ENCODE measurements at places on chromosomes 13 and 19.

DNA sequence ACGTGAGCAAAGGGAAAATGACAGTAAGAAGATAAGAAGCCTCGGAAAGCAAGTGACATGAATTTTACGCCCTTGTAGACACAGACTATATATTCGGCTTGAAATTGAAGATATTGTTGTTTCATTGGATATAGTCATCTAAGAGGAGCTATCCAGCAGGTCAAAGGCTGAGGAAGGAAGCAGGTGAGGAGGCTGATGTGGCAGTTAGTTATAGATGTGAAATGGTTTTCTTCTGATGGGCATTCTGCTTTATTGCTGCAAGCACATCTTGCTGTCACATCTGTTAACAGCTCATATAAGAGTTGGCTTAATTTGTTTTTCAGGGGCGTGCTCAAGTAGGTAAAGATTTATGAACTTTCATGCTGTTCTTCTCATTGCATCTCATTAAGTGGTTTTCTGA is 146.1 kb downstream of the KLF5 start:
- DNase-seq: no peak

GRCh38 chr13:106700439-106700838 is 132.5 kb upstream of the ARGLU1 start:
- no peak for DNase-seq

DNA sequence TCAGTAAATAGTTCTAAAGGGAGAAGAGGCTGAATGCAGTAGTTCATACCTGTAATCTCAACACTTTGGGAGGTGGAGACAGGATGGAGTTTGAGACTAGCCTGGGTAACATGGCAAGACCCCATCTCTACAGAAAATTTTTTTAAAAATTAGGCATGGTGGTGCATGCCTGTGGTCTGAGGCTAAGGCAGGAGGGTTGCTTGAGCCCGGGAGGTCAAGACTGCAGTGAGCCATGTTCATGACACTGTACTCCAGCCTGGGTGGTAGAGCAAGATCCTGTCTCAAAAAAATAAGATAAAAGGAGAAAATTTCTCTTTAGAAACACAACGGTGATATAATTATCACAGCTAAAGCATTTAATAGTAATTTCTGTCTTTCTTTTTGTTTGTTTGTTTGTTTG is 57.1 kb downstream of the SIPA1L3 start:
- DNase-seq: no peak

- no peak for DNase-seq
These were observed 141.5 kb downstream of the TDRD3 start for GRCh38 chr13:60538566-60538965.

- no peak for DNase-seq
These were observed 787.7 kb downstream of the UQCRFS1 start for GRCh38 chr19:28425046-28425931.

DNA sequence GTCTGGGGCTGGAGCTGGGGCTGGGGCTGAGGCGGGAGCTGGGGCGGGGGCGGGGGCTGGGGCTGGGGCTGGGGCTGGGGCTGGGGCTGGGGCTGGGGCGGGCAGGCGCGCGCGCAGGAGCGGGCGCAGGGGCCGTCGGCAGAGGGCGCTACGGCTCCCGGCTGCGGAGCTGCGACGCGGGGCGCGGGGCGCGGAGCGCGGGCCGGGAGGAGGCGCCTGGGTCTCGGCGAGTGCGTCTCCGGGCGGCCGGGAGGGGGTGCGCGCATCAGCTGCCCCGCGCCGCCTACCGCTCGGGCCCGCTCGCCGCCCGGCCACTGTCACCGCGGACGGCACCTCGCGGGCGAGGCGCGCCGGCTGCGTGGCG is 422 bp upstream of the MTUS2 start:
- DNase-seq: peak; percentile 67

- no peak for DNase-seq
These were observed 46.8 kb upstream of the ZNF726 start for GRCh38 chr19:23867895-23868294.

- DNase-seq: peak; percentile 15
These were observed 4.3 kb downstream of the NDFIP2 start for GRCh38 chr13:79485014-79485811.

- DNase-seq: peak; percentile 97
These were observed at the start of gene CYP4F3 for GRCh38 chr19:15640294-15640903. TSS of gene CYP4F3 (plus strand) at chr19:15640897. CDS start at chr19:15641416, 519 bp downstream.

- no peak for DNase-seq
These were observed 2.5 kb downstream of the RAX2 start for GRCh38 chr19:3769494-3769893.

- no peak for DNase-seq
These were observed 228.5 kb downstream of the NDFIP2 start for GRCh38 chr13:79709471-79709870.

DNA sequence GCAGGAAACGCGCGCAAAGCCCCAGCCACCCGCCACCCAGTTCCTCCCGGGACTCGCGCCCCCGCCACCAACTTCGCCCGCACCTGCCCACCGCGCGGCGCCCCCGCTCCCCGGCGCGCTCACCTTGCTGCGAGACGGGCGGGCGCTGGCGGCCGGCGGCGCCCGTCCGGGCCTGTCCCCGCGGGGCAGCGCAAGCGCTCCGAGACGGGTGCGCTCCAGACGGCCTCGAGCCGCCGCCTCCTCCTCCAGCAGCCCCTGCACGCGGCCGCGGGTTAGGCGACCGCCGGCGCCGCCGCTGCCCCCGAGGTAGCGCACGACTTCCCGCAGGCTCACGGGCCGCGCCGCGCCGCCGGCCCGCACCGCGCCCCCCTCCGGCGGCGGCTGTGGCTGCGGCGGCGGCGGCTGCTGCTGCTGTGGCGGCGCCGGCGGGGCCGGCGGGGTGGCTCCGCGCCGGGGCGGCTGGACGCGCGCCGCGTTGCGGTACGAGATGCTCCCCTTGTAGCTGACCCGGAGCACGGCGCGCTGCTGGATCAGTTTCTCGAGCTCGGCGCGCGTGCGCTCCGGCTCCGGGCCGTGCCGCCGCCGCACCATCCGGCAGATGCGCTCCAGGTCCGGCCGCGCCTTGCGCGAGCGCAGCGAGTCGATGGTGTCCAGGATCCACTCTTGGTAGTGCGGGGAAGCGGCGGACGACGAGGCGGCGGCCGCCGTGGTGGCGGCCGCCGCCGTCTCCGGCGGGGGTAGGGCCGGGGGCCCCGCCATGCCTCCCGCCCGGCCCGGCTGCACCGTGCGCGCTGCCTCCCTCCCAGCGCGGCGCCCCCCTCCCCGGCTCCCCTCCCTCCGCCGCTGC is 666 bp downstream of the SAMD1 start:
- peak; percentile 78 for DNase-seq

DNA sequence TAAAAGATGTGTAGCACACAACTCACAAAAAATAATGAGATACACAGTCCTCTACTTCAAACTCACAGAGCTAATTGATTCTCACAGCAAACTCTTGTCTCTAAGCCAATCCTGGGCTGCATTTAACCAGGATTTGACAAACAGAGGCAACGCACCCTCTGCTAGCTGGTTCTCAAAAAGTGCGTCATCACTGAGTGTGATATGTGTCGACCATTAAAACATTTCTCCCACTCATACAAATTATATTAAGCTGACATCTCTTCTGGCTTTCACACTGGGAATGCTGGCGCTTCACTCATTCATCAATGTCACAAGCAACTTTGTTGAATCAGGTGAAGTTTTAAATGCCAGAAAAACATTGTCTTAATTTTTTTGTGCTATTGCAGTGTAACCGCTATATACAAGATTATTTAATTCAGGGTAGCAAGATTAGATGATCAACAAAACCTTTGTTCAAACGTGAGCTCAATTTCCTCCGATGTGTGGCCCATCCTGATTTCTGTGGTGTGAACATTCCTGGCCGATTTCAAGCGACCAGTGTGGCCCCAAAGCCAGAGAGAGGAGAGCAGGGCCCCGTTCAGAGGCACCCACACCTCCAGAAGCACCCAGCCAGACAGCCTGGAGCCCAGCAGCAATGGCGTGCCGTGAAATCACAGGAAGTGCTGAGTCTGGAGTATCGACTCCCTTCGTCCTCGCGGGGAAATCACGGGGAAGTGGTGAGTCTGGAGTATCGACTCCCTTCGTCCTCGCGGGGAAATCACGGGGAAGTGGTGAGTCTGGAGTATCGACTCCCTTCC is 49.4 kb downstream of the RASA3 start:
- no peak for DNase-seq

GRCh38 chr19:8575467-8575997 is 1.7 kb downstream of the MYO1F start:
- DNase-seq: no peak

DNA sequence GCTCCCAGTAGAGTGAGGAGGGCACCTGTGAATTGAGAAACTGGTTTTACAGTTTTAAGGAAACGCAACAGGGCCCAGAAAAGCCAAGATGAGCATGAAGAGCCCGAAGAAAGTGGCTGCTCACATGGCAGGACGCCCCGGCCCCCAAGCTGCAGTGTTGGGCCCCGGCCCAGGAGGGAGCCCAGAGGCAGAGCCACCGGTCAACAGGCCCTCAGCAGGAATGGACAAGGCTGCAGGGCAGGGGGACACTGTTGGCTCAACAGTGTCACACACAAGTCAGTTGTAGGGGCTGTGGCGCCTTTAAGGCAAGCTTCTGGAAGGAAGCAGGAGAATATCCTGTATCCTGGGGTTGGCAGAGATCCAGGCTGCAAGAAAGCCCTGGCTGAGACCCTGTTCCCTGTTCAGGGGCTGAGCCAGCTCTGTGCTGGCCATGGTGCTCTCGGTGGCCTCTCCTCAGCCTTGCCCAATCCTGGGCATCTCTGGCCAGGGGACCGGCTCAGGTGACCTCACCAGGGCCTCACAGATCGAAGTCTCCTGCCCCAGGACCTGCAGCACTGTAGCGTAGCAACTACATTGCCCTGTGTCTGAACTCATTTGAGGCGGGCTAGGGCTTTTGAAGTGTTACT is 28.0 kb downstream of the UPF1 start:
- no peak for DNase-seq

DNA sequence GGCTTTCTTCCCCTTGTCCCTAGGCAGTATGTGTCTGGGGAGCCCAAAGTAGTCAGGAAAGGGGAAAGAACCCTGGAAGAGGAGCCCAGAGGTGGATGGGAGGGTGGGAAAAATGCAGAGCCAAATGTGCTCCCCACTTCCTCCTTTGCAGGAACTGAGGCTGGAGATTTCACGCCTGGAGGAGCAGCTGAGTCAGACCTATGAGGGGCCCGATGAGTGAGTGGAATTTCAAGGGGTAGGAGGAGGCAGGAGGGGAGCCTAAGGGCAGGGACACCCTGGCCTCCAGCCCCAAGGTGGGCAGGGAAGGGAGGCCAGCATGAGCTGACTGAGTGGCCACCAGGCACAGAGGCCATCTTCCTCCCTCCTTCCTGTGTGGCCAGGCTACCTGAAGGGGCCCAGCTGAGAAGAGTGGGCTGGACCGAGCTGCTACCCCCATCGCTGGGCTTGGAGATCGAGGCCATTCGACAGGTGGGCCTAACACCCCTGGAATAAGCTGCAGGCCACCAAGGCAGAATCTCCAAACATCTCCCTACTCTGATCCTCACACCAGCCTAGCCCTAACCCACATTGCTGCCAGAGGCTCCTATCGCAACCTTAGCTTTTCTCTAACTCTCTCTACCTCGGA is 14.3 kb downstream of the PTH2 start:
- no peak for DNase-seq

DNA sequence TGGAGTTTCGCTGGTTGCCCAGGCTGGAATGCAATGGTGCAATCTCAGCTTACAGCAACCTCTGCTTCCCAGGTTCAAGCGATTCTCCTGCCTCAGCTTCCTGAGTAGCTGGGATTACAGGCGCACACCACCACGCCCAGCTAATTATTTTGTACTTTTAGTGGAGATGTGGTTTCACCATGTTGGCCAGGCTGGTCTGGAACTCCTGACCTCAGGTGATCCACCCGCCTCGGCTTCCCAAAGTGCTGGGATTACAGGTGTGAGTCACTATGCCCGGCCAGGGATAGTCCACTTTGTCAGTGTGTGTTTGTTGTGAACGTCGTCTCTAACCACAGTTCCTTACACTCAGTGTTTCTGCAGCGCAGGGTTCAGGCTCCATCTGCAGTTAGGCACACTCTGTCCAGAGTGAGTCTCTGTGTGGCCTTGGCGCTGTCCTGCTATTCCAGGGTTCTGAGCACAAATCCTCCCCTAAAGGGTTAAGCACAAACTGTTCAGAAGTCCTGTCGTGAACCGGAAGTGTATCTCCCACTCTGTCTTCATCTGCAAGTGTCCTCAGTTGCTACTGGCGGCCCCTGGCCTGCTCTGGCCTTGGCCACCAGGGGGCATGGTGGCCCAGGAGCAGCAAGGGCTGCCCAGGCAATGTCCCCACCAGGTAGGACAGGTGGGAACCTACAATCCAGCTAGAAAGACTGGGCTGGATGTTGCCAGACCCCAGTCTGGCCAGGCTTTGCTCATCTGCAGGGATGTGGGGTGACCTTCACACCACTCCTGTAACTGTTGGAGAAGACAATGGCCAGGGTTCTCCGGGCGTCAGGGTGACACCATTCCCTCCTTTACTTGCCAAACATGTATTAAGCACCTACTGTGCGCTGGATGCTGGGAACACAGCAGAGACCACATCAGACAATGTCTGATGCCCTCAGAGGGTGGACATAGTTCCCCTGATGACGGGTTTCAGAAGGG is 38.8 kb upstream of the GATAD2A start:
- DNase-seq: peak; percentile 87

- no peak for DNase-seq
These were observed 200.6 kb downstream of the LHFPL6 start for GRCh38 chr13:39402221-39402970.

DNA sequence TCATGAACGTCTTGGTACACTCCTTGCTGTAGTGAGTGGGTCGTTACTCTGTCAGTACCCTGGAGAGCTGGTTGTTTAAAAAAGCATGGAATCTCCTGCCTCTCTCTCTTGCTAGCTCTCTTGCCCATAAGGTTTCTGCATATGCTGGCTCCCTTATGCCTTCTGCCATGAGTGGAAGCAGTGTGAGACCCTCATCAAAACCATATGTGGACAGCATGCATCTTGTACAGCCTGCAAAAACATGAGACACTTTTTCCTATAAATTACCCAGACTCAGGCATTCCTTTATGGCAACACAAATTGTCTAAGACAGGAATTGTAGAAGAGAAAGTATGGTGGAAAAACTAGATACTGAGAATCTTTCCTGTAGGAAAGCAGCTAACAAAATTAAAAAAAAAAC is 516.3 kb downstream of the SLITRK6 start:
- DNase-seq: no peak

DNA sequence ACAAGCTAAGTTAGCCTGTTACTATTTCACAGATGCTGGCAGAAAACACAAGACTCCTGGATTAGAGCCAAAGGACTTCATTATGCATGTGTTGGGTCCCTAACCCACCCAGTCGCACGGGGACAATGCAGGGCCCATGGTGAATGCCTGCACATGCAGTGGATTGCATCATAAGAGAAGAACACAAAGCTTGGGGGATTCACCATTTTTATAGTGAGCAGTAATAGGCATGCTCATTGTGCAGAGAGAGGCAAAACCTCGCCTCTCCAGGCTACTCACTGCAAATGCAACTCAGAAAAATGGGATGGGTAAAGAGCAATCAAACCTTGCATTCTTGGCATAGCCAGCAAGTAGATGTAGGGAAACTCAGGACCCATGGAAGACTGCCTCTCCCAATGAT is 115.8 kb downstream of the DIAPH3 start:
- DNase-seq: no peak

- DNase-seq: no peak
These were observed 60.3 kb upstream of the STARD13 start for GRCh38 chr13:33345842-33346241.

GRCh38 chr13:80436571-80437169 is 95.7 kb upstream of the SPRY2 start:
- DNase-seq: no peak

Measured in erythroblast (primary cell).